ENCODE measurements at places on chromosomes 2 and 18. TPM values are rescaled to one million over a fixed set of nuclear protein-coding genes. Genes with fewer than 3 reads are reported as not detected.

GRCh38 chr2:173991856-173992588, 26.8 kb upstream of the SP3 start:
- no peak for DNase-seq

- DNase-seq: no peak
Measured at GRCh38 chr18:80172056-80172455, 63.0 kb downstream of the ADNP2 start.

DNA sequence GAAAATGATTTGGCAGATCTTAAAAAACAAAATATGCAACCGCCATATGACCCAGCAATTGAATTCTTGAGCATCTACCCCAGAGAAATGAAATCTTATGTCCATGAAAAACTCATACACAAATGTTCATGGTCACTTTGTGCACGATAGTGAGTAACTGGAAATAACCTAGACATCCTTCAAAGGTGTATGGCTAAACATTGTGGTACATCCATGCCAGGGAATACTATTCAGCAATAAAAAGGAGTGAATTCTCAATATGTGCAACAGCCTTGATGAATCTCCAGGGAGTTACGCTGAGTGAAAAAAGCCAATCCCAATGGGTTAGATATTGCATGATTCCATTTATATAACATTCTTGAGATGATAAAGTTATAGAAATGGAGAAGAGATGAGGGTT, 112.7 kb upstream of the SMAD2 start:
- DNase-seq: no peak

DNA sequence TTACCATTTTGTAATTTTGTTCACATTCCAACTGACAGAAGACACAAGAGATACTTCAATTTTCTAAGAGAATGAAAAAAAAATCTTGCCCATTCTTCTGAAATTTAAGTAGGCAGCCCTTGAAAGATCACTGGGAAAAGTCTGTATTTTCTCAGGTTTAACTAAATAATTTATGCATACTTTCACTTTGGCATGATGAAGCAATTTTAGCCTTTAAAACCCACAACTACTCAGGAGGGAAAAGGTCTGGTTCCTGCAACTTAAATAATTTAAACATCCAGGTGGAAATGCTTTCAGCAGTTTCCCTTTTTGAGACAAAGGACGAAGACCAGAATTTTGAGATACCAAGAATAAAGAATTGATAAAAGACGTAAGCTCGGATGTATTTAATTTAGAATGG, 61.4 kb downstream of the ZEB2 start:
- DNase-seq: no peak

GRCh38 chr2:201968476-201968875, 65.2 kb upstream of the FZD7 start:
- no peak for DNase-seq

- DNase-seq: no peak
Measured at GRCh38 chr2:155701721-155702120, 630.8 kb downstream of the NR4A2 start.

DNA sequence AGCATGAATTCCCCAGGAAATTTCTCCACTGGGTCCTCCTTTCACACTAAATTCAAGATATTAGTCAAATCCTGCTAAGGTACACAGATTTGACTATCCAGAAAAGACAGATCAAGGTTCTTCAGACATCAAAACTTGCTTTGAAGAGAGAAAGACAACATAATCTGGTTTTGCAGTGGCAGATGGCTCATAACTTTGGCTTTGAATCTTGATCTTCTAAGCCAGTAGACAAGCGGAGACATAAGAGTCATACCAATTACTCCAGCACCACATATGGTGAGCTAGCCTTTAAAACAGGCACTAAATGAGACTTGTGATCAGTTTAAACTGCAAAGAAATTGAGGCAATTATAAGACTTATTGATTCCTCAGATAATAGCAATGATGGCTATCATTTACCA, 29.3 kb downstream of the PDE11A start:
- no peak for DNase-seq

DNA sequence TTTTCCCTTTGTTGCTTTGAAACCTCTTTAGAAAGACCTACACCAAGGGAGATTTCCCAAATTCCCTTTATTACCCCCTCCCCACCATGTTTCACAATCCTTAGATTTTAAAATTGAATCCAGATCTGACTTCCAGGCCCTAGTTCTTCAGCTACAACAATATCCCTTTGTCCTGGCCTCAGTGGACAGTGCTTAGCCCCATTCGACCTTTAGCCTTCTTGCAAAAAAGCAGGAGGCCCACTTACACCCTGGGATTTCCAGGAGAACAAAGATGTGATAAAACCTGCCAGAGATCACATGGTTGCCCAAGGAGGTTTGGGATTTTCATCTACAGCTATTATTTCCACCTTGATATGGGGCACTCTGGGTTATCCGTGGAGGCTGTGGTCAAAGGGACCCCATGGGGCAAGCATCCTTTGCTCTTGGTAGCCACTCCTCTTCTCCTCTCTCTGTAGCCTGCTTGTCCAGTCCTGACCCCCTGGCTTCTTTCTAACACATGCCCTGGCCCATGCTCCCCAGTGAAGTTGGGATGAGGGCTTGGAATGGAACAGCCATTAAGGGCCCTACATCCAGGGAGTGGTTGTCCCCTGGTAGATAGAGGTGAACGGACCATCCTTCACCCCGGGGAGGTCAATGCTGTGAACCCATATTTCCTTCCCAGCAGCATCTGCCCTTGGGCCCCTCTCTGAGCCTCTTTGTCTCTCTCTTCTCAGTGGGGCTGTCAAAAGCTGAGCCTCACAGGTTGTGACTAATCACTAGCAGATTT, 267.4 kb downstream of the DYSF start:
- DNase-seq: no peak

- DNase-seq: no peak
Measured at GRCh38 chr2:6083136-6083535, 391.0 kb downstream of the SOX11 start.

- no peak for DNase-seq
Measured at GRCh38 chr2:235538144-235538639, 44.3 kb downstream of the AGAP1 start.

- no peak for DNase-seq
Measured at GRCh38 chr2:54606393-54606958, 117.0 kb upstream of the EML6 start.

DNA sequence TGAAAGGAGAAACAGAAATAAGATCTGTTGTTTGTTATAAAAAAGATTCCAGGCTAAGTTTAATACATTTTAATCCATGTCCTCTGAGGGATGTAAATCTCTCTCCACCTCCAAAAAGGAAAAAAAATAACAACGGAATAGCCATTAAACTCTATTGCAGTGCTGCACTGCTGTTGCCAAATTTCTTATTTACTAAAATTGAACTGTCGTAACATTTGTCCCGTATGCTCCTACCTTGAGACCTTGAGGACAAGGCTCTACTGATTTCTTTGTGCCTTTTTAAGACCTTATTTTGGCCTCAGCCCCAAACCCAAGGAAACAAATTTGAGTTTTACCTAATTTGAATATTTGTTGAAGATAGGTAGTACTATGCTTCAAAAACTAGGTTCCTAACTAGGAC, 56.4 kb downstream of the FRZB start:
- no peak for DNase-seq

DNA sequence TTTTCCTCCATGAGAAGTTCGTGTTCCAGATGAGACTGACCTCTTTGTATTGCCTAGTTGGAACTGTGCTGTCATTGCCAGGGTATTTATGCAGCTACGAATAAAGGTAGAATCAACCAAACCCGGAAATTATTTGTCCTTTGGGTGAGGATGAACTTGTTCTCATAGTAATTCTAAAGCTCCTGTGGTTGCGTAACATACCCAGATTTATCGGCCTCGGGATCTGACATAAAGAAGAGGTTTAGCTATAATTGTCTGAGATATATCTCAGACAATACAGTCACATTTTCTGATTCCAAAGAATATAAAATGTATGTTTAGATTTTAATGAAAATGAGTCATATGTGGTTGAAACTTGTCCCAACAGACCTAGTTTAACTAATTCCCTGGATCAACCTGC, 628.7 kb upstream of the LINC00305 start:
- no peak for DNase-seq

Gene ITM2C
- total RNA-seq: not detected

Gene MAIP1
- 29.8 TPM for total RNA-seq

Gene SALL3
- total RNA-seq: not detected

Gene MREG
- total RNA-seq: 5.6 TPM

Gene SOX11
- 14.8 TPM for total RNA-seq

Gene SERPINB12
- not detected for total RNA-seq

Gene ZNF892
- 4.6 TPM for total RNA-seq

Gene RTN4
- total RNA-seq: 75.2 TPM

Gene SERPINB11
- total RNA-seq: not detected

Gene SP140L
- total RNA-seq: 19.3 TPM

All from OCI-LY7 (cell line).